Activated CD4-positive, alpha-beta T cell treated with anti-CD3 and anti-CD28 coated beads, Interleukin-2, amount 10 ng/mL, durations not matched to agents 7 days and 5 days (primary cell): ENCODE measurements at places on chromosomes 2 and 18. TPM values are rescaled to one million over a fixed set of nuclear protein-coding genes. Genes with fewer than 3 reads are reported as not detected.
A peak's percentile ranks its signal among the peaks of the same experiment; 100 is the strongest.

Gene DSG1
- not detected for total RNA-seq

Gene SLC4A5
- 3.0 TPM for total RNA-seq

Gene ELOA2
- total RNA-seq: not detected

Gene MAIP1
- total RNA-seq: 20.7 TPM

Gene WDR33
- 69.0 TPM for total RNA-seq

- H3K4me3 ChIP-seq: peak overlapping the region; percentile 11
- no peaks in the 10 kb centered on the region for H3K27me3 ChIP-seq
- peaks cover 59% of the 10 kb centered on the region for H3K36me3 ChIP-seq
- H3K4me1 ChIP-seq: peaks cover 56% of the 10 kb centered on the region
- peak; percentile 52 for DNase-seq
Observed at GRCh38 chr2:200467806-200468681, 41.8 kb downstream of the KCTD18 start.

- peaks cover 13% of the 10 kb centered on the region for H3K27me3 ChIP-seq
- DNase-seq: no peak
- no peak overlapping the region for H3K27ac ChIP-seq
- H3K36me3 ChIP-seq: no peaks in the 10 kb centered on the region
Observed at GRCh38 chr18:77763530-77764145, 514.0 kb downstream of the GALR1 start.

DNA sequence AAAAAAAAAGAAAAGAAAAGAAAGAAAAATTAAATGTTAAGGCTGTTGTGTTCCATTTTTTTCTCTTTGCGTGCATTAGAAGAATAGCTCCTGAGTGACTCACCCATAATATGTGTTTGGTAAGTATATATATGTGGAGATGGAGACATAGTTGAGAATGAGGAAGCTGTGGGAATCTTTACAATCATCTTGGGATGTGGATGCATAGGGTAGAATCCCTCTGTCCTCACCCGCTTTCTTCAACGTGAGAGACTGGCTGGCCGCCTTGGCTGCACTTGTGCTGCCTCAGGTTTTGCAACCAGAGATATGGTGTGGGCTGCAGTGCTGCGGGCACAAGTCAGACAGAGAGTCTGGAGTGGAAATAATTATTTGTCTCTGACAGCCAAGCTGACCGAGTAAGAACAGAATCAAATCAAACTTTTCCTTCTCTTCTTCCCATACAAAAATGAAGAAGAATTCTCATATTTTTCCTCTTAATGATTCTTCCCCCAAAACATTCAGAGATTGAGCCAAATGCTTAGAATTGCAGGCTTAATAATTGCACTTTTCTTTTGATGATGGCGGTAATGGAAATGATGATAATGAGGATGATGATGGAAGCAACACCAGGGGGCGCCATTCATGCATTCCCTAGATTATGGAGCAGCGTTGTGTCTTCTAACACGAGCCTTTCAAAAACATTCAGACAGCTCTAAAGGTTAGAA is 48.5 kb downstream of the SERPINB7 start:
- H3K4me3 ChIP-seq: no peak overlapping the region
- H3K27me3 ChIP-seq: peaks cover 8% of the 10 kb centered on the region
- H3K27ac ChIP-seq: no peak overlapping the region
- H3K4me1 ChIP-seq: no peaks in the 10 kb centered on the region

DNA sequence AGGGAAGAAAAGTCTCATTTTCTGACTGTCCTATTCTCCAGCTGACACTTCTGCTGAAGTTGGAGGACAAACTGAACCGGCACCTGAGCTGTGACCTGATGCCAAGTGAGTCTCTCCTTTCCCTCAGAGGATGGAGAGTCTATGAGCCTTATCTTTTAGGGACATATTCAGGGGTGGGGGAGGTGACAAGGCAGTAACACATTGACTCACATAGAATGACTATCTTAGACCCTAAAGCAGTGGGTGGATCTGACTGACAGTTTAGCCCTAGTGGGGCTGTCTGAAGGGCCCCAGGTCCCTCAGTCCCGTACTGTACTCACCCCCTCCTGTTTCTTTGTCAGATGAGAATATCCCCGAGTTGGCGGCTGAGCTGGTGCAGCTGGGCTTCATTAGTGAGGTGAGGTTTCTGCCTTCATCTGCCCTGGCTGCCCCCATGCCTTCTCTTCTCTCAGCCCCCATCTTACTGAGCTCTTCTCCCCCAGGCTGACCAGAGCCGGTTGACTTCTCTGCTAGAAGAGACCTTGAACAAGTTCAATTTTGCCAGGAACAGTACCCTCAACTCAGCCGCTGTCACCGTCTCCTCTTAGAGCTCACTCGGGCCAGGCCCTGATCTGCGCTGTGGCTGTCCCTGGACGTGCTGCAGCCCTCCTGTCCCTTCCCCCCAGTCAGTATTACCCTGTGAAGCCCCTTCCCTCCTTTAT is 805 bp upstream of the KRTCAP3 start:
- DNase-seq: no peak
- H3K36me3 ChIP-seq: peaks cover 46% of the 10 kb centered on the region
- no peak overlapping the region for H3K4me3 ChIP-seq

DNA sequence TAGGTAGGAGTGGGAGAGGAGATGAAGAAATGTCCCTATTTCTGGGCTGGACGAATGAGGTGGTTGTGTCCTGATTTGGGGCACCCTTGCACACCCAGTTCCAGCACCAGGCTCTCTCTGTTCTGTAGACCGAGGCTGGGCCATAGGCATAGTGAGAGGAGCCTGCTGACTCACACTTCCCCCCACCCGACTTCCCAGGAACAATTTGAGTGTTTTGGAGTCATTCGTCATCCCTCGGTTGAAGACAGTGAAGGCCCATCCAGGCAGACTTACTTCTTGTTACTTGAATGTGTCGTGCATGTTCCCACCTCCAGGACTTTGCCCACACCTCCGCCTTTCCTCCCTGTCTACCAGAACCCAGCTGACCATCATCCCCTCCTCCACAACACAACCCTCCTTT is 179.1 kb downstream of the HAUS1 start:
- H3K4me3 ChIP-seq: no peak overlapping the region
- no peaks in the 10 kb centered on the region for H3K27me3 ChIP-seq
- H3K36me3 ChIP-seq: peaks cover under 1% of the 10 kb centered on the region
- peaks cover 2% of the 10 kb centered on the region for H3K4me1 ChIP-seq
- no peak overlapping the region for H3K27ac ChIP-seq

GRCh38 chr2:112821142-112821541 is 15.4 kb downstream of the IL1B start:
- no peak overlapping the region for H3K4me3 ChIP-seq
- H3K27me3 ChIP-seq: no peaks in the 10 kb centered on the region
- DNase-seq: peak; percentile 35
- no peaks in the 10 kb centered on the region for H3K36me3 ChIP-seq
- no peak overlapping the region for H3K27ac ChIP-seq
- H3K4me1 ChIP-seq: peaks cover 26% of the 10 kb centered on the region

DNA sequence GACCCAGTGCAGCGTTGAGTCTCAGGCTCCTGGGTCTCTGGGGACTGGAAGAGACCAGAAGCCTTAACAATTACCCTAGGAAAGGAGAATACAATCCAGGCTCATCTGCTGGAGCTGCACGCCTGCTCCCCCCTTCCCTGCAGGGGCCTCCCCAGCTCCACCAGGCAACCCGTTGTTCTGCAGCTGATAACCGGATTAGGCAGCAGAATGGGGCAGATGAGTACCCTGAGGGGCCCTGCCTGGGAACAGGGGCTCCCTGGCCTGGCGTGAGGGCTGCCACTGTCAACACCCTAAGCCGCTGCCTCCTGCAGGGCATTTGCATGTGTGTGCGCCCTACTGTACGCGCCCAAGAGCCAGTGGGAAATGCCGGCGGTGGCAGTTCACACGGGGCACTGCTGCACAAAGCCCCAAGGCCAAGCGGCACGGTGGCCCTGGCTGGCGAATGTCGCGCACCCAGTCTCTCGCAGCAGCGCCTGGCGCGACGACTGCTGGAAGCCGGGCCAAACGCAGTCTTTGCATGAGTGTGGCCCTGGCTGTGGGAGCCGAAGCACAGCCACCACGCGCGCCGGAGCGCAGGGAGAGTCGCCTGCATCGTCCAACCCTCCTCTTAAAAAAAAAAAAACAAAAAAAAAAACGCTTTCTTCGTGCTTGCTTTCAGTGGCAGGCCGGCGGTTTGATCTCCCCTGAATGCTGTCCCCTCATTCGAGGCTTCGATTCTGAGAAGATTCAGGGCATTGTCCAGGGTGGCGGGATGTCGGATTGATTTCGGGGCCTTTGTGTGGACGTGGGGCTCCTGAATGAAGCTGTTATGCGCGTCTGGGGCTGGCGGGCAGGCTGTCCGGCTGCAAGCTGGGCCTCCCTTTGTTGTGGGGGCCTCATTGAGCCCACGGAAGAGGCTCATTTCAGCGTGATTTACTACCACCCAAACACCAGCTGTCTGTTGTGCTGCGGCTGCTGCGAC is 63.8 kb downstream of the SETBP1 start:
- H3K27me3 ChIP-seq: peaks cover 71% of the 10 kb centered on the region
- H3K4me1 ChIP-seq: no peaks in the 10 kb centered on the region
- no peak overlapping the region for H3K27ac ChIP-seq
- H3K36me3 ChIP-seq: no peaks in the 10 kb centered on the region
- DNase-seq: no peak

DNA sequence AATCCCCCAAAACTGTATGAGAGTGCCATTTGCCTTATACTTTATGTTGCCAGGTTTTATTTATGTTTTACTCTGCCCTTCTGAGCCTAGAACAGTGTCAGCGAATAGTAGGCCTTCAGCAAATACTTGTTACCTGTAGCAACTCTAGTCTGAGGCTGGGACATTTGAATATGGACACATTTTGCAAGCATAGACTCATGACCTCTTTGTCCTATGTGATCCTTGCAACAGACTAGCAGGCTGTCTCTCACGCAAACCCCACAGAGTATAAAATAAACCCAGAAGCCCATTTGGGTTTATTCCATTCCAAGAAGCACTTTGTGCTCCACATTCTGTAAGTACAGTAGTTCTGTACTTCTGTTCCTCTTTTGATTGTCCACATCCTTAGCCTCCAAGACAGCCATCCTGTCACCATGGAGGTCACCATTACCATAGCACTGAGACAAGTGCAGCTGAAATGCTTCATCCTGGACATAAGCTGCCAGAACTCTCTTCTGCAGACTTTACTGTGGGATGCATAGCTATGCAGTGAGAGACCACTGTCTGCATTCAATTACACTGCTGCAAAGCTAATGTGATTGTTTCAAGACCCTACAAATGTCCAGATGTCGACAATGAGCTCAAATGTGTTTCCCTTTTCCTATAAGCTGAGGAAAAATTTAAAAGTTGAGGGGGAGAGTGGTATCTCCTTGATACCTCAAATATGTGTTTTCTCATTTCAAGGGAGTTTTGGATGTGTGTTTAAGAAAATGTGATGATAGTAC is 425.7 kb downstream of the PID1 start:
- H3K4me3 ChIP-seq: no peak overlapping the region
- no peaks in the 10 kb centered on the region for H3K27me3 ChIP-seq
- no peaks in the 10 kb centered on the region for H3K36me3 ChIP-seq
- no peak for DNase-seq
- H3K27ac ChIP-seq: no peak overlapping the region

- H3K4me1 ChIP-seq: peaks cover 16% of the 10 kb centered on the region
- no peak for DNase-seq
Observed at GRCh38 chr2:65293376-65293775, 65.7 kb downstream of the ACTR2 start.
